ENCODE measurements at places on chromosomes 12 and 14.

GRCh38 chr12:544142-544541, 84.4 kb downstream of the B4GALNT3 start:
- no peak for DNase-seq

DNA sequence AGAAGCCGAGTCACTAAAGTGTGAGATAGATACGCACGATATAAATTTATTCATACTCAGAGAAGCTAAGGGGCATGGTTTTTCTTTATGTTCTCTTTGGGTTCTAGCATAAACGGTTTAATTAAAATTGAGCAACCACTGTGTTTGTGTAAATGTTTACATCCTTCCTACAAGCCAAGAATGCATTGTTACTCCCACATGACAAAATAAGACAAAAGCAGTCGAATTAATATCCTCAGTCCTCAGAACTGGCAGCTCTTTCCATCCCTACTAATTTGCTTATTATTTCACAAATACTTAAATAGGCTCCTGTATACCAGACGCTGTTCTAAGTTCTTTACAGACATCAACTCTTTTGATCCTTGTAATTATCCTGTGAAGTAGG, 32.0 kb downstream of the SSPN start:
- no peak for DNase-seq

DNA sequence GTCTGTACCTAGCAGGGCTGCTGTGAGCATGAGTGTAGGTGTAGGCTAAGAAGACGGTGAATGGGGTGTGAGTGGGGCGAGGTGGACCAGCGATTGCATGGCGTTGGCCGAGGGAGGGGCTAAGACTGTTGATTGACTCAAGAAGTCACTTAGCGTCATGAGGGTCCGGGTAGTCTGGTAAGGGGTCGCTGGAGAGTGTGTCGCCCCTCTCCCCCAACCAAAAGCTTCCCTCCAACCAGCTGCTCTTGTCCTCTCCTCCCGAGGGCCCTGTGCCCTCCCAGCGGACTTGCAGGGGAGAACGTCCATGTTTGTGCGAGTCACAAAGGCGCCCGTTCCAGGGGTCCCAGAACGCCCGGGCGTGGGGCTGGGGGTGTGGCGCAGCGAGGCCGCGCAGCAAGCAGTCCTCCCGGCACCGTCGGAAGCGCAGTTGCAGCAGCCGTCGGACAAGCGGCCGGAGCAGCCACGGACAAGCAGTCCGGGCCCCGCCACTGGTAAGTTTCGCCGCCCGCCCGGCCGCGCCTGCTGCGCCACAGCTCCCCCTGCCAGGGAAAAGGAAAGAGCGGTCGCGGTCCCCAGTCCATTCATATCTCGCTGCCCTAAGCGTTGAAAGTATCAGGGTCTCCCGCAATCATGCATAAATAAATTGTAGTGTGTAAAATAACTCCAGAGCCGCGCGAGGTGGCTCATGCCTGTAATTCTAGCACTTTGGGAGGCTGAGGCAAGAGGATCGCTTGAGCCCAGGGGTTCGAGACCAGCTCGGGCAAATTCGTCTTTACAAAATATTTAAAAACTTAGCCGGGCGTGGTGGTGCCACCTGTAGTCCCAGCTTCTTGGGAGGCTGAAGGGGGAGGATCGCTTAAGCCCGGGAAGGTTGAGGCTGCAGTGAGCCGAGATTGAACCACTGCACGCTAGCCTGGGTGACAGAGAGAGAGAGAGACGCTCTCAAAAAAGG, at the start of gene CCDC63:
TSS of gene CCDC63 (plus strand) at position 373 of the 952 bp plus-strand sequence. CDS start 5,968 bp downstream, outside the sequence.
- DNase-seq: peak; percentile 65

- no peak for DNase-seq
Measured at GRCh38 chr12:12032260-12032791, 38.4 kb upstream of the BCL2L14 start.

DNA sequence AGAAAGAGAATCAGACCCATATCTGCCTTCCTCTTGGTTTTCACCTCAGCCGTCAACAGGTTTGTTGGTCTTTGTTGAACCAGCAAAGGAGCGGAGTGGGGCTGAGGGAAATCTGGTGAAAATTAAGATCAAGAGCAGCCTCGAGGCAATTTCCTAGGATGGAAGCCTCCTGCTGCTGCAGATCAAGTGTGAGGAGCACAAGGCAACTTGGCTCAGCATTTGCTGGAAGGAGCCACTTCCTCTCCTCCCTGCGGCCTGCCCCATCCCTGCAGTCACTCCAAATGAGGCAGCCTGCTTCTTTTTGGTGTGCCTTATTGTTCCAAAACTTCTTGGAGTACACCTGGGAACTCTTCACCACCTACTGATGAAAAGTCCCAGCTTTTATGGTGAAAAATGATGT, 4.9 kb downstream of the TC2N start:
- DNase-seq: no peak

DNA sequence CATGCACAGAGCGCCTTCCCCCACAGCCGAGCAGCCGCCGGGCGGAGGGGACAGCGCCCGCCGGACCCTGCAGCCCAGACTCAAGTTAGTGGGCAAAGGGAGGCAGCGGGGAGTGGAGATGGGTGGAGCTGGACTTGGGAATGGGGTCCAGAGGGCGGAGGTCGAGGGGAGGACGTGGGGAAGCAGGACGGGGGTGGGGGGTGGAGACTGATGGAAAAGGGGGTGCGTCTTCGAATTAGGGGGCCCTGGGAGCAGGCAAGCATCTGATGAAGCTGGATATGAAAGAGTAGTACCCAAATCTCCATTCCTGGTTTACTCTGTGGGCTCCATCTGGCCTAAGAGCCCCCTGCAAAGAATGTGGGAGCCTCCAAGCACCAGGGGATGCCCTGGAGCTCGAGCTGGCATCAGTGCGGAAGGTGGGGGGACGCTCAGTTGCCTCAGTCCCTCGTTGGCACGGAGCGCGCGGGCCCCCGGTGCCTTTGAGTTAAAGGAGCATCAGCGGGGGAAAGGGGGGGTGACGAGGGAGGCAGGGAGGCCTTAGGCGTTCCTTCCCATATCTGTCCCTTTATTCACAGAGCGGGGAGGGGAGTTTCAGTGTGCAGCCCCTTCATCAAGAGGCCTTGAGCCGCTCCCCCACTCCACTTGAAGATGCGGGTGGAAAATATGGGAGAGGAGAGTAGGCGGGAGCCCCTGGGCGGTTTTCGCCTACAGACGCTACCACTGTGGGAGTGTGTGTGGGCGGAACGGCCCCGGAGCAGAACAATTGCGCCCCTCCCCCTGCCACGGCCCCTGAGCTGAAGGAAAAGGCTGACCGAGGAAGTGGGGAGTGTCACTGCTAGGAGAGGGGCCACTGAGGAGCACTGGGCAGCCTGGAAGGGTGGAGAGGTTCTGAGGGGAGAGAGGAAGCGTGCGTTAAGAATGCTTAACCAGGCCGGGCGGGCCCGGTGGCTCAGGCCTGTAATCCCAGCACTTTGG, 644 bp downstream of the NAB2 start:
- no peak for DNase-seq

GRCh38 chr12:12909228-12909994, 18.0 kb downstream of the GPRC5A start:
- no peak for DNase-seq

DNA sequence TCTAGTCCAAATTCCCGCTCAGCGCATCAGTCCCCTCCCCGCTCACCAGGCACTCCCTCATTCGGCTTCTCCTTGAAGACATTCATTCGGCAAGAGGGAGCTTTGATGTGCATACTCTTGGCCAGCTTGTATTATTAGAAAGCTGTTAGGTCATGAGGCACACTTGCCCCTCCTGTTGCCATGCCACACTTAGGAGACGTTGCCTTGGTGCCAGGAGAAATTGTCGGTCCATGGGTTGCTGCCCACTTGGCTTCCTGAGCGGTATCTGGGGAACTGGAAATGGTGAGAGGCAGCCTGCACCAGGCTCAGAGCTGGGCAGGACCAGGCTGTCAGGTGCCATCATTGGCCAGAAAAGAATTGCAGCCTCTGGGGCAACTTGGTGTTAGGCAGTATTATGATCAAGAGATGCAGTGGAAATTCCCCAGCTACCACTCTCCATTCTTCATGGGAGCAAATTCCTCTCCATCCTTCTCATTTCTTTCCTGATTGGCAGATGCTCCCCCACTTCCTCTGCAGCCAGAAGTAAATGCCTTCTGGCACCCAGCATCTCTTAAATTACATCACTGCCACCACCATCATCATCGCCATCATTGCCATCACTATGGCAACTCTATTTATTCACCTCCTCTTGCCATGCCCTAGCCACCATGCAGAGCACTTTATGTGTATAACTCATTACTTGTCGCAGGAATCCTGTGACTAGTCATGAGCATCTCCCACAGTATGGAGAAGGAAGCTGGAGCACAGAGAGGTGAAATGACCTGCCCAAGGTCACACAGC, 12.4 kb downstream of the CABP1 start:
- no peak for DNase-seq

DNA sequence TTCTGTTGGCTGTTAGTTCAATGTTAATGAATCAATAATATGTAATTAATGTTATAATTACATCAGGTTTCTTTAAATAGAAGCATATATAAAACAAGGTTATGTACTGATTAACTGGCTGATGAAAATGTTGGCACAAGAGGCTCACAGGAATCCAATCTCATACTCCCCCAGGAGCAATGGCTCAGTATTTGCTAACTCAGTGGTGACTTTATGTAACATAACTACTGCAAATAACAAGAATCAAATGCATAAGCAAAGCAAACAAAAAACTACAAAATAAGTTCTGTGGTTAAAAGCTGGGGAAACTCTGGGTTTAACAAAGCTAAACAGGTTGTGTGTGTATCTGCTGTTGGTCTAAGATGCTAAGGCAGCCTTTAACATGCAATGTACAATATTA, 27.7 kb upstream of the BBS10 start:
- no peak for DNase-seq

GRCh38 chr12:127803545-127803944, 463.4 kb upstream of the TMEM132C start:
- no peak for DNase-seq

DNA sequence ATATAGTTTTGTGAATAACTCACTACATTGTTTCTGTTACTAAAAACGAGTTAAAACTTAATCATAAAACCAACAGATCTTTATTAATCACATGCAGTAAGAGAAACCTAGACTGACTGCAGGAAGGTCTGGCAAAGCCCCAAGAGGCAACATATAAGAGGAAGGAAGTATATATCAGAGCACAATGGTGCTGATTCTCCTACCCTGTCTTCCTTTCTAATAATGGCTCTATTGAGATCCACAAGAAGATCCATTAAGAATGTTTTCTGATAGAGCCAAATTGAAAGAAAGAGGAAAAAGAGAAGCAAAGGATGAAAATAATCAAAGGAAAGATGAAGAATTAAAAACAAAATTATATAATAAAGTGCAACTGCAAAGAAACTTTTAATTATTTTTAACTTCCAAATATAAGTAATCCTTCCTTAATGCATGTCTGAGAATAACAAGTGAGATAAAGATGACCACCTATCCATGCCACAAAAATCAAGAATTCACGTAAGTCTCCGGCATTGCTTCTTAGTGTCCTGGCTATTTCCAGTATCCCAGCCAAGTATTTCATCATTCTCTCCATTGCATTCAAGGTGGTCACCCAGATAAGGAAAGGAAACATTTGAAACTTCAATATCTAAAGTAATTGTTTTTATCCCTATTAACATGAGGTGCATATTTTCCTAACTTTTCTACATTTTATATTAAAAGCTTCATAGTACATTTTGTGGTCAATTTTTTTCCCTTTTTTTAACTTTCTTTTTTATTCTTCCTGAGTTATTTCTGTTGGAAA, 62.2 kb downstream of the SOX5 start:
- no peak for DNase-seq

GRCh38 chr14:65177551-65177950, 75.2 kb upstream of the MAX start:
- no peak for DNase-seq

- DNase-seq: peak; percentile 64
Measured at GRCh38 chr12:114625294-114625851, 58.6 kb downstream of the TBX3 start.

DNA sequence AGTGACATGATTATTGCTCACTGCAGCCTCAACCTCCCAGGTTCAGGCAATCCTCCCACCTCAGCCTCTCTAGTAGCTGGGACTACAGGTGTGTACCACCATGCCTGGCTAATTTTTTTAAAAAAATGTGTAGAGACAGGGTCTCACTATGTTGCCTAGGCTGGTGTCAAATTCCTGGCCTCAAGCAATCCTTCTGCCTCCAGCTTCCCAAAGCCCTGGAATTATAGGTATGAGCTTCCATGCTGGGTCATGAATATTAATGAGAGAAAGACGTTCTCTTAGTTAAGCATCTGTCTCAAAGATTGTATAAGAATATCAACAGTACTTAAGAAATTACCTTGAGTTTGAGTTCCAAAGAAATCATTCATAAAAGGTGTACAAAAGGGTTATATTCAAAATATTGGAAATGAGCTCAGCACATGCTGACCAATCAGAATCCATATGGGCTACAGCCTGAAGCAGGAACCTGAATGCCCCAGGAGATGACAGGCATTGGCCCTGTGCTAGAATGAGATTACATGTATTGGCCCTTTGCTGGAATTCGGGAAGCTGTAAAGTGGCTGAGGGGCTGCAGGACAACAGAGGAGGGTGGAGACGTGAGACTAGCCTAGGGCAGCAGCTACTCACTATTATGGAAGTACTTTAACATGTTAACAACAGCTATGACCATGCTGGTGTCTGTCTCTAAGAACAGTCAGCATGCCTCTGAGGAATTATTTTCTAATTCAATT, 157.0 kb upstream of the CPNE8 start:
- no peak for DNase-seq

DNA sequence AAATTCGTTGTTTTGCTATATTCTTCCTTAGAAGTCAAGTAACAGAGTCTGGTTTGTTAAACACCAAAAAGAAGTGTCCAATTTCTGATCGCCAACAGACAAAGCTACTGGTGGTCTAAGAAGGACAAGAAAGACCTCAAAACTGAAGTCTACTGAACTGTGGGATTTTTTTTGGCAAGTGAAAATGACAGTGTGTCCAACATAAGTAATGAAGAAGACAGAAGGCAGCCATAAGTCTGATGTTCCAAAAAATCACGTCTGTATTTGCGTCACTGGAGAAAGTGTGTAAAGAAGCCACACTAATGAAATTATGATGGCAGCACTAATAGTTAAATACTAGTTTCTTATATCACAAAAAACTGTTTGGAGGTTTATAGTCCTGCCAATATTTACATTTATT, 32.6 kb downstream of the WASHC3 start:
- no peak for DNase-seq

GRCh38 chr12:66669541-66669940, 9.3 kb downstream of the GRIP1 start:
- DNase-seq: no peak

DNA sequence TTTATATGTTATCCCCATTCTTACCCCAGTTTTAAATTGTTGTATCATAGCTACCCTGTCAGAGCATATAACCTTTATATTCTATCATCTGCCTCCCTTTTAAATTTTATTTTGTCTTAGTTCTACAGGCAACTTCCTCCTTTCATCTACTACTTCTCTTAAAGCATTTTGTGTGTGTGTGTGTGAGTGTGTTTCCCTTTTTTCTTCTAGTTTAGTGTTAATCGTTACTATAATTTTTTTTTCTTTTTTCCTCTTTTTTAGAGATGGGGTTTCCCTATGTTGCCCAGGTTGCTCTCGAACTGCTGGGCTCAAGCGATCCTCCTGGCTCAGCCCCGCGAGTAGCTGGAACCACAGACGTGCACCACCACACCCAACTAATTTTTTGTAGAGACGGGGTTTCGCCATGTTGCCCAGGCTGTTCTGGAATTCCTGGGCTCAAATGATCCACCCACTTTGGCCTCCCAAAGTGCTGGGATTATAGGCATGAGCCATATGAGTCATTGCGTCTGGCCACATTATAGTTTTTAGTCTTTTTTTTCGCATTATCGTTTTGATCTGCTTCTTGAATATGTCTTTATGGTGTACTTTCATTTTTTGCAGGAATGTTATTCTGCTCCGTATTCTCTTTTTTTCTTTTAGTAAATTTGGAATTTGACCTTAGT, 33.1 kb upstream of the FBXO34 start:
- no peak for DNase-seq

- no peak for DNase-seq
Measured at GRCh38 chr14:97262336-97262735, 465.2 kb downstream of the VRK1 start.
